ENCODE measurements at places on chromosomes 11 and 22. TPM values are rescaled to one million over a fixed set of nuclear protein-coding genes. Genes with fewer than 3 reads are reported as not detected.
A peak's percentile ranks its signal among the peaks of the same experiment; 100 is the strongest.

MMP27 gene
- not detected for total RNA-seq

GRCh38 chr11:34232807-34233206, 125.0 kb downstream of the ABTB2 start:
- DNase-seq = no peak

CHRDL2 gene
- total RNA-seq = 1.3 TPM

GRCh38 chr11:122672892-122673291, 17.4 kb downstream of the UBASH3B start:
- peak; percentile 71 for DNase-seq

AQP11 gene
- 0.91 TPM for total RNA-seq

GRCh38 chr11:131618201-131618600, 247.8 kb downstream of the NTM start:
- no peak for DNase-seq

DENND6B gene
- total RNA-seq = 16.1 TPM

- DNase-seq = no peak
These were observed 1.3 kb downstream of the ARHGEF12 start for GRCh38 chr11:120337355-120338106.

DNA sequence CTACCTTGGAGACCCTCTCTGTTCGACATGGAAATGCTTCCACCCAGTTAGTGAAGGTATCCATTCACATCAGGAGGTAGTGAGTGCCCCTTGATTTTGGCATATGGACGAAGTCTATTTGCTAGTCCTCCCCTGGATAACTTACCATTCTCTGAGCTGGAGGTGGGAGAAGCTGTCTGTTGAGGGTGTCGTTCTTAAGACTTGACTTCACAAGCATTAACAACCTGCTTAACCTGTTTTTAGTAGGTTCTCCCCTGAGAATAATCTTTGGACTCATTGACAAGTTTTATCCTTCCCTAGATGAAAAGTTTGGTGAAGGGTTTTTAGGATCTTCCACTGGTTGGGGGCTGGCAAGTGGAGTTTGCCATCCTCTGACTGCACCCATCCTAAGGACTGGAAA, 1053.8 kb upstream of the CNTN5 start:
- DNase-seq = no peak

ADAMTS15 gene
- total RNA-seq = 7.6 TPM

DNA sequence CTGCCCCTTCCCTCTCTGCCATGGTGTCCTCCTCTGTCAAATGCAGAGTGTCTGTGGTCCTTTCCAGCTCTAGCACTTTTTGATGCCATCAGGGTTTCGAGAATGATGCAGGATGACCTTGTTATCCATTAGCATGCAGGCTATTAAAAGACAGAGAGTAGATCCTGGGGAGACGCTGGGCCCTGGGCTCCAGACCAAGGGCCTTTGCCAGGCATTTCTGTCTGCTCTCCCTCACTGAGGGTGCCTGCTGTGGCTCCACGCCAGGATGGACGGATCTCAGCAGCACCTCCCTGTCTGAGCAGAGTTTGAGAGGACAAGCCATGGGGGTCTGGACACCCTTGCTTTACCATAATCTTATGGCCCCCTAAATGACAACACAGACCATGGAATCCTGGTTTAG, 110.8 kb upstream of the CD82 start:
- DNase-seq = no peak

DNA sequence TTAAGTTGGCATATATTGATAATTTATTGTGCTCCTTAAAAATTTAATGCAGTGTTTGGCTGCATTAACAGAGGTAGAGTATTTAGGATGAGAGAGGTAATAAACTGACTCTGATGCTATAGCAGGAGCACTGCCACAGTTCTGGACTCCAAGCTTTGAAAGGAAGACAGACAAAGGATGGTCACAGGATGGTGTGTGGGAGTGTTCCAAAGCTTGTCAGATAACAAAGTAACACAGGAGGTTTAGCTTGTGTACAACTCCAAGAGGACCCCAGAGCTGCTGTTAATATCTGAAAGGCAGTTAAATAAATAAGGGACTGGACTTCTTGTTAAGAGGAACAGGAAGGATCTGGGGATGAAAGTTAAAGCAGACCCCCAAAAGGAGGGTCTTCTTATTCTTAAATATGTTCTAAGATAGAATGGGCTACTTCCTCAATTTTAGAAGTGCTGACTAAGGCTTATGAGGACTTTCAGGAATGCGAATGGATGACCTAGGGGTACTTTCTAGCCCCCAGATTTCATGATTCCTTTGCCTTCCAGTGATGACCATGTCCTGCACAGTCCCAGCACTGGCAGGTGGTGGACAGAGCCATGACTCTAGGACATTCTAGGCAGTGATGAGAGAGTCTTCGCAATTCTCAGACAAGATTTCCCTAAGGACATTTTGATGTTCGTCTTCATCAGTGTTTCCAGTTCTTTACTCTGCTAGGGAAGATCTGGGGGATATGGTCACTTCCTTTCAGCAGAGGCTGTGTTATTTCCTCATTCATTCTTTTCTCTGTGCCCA, 149.1 kb upstream of the RASSF10 start:
- DNase-seq = no peak

C11orf71 gene
- 6.2 TPM for total RNA-seq
